ENCODE measurements at places on chromosomes 3 and 15. TPM values are rescaled to one million over a fixed set of nuclear protein-coding genes. Genes with fewer than 3 reads are reported as not detected.

GOLGA6L9 gene
- total RNA-seq, result 2.7 TPM

CKMT1B gene
- total RNA-seq, result 5.1 TPM

GCSAM gene
- not detected for total RNA-seq

SST gene
- not detected for total RNA-seq

GPR156 gene
- total RNA-seq, result 0.48 TPM

TIMP4 gene
- total RNA-seq, result 11.9 TPM

ZNF662 gene
- not detected for total RNA-seq

RETNLB gene
- not detected for total RNA-seq

CGNL1 gene
- 0.72 TPM for total RNA-seq
